ENCODE measurements at places on chromosomes 13 and 19.

DNA sequence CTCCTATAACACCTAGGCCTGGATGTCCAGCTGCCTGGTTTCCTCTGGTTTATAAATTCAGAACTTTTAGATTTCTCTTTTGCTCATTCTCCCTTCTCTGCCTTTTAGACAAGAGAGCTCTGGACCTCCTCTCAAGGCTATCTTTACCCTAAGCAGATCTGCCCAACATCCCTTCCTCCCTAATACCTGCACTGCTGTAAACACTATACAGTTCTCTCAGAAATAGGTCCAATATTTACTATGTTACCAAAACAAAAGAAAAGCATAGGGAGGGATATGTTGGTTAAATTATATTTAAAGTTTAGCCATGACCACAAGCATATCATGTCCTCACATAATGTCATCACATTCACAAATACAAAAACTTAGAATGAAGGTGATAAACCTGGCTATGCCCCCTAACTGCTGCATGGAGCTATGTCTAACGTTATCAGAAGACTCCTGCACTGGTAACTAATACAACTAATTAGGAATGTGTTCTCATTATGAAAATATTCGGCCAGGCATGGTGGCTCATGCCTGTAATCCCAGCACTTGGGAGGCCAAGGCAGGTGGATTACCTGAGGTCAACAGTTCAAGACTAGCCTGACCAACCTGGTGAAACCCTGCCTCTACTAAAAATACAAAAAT lies 18.0 kb downstream of the KPNA3 start:
- DNase-seq, result no peak

DNA sequence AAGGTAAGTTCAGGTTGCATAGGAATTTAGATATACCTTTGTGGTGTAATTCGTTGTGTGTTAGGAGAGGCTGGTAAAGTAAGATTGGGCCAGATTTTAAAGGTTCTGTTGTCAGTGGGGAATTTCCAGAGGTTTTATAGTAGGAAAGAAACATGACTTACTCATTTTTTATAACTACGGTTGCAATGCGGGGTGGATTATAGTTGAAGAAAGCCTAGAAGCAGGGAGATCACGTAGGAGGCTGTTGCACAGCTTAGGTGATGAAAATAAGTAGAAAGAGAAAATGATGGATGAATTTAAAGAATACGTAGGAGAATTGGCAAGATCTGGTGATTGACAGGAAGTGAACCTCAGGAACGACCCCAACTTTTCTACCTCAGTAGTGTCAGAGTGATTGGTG lies 61.1 kb downstream of the PIBF1 start:
- DNase-seq, result no peak

- no peak for DNase-seq
Observed at GRCh38 chr19:28614634-28615545, 598.1 kb downstream of the UQCRFS1 start.

DNA sequence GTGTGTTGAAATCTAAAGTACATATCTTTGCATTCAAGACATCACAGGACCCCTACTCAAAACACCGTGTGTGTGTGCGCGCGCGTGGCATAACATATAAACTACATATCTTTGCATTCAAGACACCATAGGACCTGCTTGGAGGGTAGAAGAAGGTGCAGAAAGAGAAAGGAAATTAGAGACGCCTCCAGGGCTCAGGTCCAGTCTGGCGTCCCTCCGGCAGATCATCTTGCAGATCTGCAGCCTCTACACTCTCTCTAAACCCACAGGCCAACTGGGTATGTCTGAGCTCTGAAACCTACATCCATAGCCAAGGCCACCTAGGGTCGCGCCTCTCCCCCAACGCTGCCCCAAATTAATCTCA lies 659 bp upstream of the PAFAH1B3 start:
- DNase-seq, result no peak

DNA sequence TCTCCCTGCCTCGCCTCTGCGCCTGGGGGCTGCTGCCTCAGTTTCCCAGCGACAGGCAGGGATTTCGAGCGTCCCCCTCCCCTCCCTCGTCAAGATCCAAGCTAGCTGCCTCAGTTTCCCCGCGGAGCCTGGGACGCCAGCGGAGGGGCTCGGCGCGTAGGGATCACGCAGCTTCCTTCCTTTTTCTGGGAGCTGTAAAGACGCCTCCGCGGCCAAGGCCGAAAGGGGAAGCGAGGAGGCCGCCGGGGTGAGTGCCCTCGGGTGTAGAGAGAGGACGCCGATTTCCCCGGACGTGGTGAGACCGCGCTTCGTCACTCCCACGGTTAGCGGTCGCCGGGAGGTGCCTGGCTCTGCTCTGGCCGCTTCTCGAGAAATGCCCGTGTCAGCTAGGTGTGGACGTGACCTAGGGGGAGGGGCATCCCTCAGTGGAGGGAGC lies 722 bp upstream of the ICAM1 start:
- DNase-seq, result no peak

- peak; percentile 51 for DNase-seq
Observed at GRCh38 chr13:111658145-111659100, 338.0 kb downstream of the TEX29 start.

GRCh38 chr13:28792992-28793391 lies 27.1 kb upstream of the MTUS2 start:
- DNase-seq, result peak; percentile 4

- peak; percentile 2 for DNase-seq
Observed at GRCh38 chr19:16542910-16543472, 754 bp upstream of the CHERP start.

DNA sequence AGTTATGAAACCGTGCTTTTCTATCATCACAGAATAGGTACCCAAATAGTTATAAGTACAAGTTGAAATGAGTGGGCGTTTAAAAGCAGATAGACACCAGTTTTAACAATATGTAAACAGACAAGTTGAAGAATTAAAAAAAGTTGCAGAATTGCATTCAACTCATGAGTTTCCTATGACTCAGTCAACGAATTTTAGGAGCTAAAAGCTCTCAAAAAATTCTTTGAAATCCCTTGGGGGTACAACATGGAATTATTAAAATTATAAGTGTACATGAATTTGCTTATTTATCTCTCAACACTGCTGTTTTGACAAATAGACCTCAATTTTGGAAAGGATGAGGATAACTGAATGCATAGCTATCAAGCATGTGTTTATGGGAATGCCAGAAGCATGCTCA lies 693.4 kb downstream of the PCDH9 start:
- no peak for DNase-seq

- no peak for DNase-seq
Observed at GRCh38 chr13:110297766-110298504, 9.0 kb downstream of the COL4A1 start.

DNA sequence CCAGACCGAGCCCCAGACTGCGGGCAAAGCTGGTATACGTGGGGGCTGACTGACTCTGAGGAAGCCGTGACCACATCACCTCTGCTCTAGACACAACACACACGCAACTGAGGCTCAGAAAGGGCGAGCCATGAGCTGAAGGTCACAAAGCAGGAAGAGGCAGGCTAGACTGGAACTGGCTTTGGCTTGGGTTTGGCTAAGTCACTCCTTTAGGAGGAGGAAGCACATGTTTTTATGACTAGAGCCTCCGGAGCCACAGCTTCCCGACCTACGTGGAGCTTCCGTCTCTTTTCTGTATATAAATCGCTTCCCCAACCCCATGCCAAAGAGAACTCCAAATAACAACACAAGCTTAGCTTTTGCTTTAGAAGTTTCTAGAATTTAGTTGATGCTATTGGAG lies 48.0 kb downstream of the RFX2 start:
- DNase-seq, result no peak

GRCh38 chr19:11425719-11426457 lies 6.8 kb upstream of the RGL3 start:
- DNase-seq, result no peak

- DNase-seq, result no peak
Observed at GRCh38 chr13:44921246-44921877, 67.9 kb downstream of the NUFIP1 start.

DNA sequence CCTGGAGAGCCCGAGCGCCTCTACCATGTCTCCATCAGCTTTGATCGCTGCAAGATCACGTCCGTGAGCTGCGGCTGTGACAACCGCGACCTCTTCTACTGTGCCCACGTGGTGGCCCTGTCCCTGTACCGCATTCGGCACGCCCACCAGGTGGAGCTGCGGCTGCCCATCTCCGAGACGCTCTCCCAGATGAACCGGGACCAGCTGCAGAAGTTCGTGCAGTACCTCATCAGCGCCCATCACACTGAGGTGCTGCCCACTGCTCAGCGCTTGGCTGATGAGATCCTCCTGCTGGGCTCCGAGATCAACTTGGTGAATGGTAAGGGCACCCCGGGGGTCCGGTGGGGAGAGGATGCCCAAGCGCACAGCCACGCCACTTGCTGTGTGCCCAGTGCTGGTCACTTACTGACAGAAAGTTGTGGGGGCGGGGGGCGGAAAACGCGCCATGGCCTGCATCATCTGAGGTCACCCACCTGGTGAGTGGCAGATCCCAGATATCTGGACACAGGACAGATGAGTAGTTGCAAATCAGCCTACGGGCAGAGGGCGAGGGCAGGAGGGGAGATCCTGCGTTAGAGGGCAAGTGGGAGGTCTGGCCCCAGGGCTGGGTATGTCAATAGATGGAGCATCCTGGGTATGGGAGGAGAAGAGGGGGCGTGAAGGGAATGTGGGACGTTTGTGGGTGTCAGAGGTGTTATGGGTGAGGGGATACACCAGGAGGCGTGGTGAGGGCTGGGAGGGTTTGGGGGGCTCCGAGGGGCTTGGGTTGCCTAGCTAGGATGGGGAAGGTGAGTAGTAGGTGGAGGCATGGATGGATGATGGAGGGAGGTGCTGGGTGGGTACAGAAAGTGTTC lies 9.8 kb downstream of the ZSWIM4 start:
- DNase-seq, result no peak

DNA sequence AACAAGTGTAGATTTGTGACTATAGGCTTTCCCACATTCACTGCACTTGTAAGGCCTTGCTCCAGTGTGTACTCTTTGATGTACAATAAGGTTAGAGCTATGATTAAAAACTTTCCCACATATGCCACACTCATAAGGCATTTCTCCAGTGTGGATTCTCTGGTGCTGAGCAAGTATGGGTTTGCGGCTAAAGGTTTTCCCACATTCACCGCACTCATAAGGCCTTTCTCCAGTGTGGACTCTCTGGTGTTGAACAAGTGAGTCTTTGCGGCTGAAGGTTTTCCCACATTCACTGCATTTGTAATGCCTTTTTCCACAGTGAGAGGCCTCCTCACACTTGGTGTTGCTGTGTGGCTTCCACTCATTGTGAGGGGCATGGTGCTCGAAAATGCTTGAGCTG lies 3.7 kb downstream of the ZNF772 start:
- DNase-seq, result no peak

- no peak for DNase-seq
Observed at GRCh38 chr19:35094656-35095055, 21.0 kb upstream of the FXYD3 start.

DNA sequence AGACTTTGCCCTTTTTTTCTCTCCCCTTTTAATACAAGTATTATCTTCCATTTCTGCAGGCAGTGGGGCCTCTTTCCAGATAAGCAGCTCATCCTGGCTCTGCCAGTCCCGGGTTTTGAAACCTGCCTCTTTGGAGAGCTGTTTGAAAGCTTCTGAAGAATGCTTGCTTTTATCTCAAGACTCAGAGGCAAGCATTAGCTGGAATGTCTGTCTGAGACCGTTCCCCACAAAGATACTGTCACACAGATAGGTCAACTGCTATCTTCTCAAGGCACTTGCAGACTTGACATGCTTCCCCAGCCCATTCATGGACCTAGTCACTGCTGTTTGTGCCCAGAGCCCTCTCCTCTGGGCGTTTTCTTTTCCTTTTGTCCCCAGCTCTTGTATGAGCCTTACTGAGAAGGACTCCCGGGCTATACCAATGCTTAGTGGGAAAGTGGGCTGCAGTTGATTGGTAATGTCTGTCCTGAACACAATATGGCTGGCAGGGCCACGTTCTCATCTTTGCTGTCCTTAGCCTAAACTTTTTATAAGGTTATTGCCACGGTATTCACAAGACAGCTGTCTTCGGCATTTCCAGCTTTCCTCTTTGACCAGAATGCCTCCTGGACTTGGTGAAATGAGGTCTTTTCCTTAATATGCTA lies 13.4 kb downstream of the SERP2 start:
- no peak for DNase-seq

DNA sequence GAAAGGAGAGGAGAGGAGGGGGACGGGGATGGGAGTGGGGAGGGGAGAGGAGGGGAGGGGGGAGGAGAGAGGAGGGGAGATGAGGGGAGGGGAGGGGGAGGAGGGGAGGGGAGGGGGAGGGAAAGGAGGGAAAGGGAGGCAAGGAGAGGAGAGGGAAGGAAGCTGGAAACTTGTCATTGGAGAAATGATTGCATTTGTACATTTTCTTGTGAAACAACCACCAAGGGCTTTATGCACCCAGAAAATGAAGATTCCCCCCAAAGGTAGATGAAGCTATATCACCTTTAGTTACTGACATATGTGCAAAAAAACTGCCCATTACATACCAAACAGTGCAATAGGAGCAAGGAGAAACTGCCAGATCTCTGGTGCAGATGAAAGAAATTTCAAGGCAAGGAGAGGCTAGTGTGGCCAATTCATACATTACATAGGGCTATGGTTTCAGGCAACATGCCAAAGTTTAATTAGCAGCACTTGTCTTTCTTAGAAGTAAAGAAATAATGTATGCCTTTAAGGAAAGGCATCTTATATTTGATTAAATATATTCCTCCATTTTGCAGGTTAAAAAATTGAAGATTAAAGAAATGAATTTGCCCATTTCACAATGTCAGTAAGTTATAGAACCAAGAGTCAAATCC lies 49.5 kb upstream of the STK24 start:
- DNase-seq, result no peak

GRCh38 chr13:46685006-46685730 lies 111.8 kb downstream of the ESD start:
- no peak for DNase-seq

DNA sequence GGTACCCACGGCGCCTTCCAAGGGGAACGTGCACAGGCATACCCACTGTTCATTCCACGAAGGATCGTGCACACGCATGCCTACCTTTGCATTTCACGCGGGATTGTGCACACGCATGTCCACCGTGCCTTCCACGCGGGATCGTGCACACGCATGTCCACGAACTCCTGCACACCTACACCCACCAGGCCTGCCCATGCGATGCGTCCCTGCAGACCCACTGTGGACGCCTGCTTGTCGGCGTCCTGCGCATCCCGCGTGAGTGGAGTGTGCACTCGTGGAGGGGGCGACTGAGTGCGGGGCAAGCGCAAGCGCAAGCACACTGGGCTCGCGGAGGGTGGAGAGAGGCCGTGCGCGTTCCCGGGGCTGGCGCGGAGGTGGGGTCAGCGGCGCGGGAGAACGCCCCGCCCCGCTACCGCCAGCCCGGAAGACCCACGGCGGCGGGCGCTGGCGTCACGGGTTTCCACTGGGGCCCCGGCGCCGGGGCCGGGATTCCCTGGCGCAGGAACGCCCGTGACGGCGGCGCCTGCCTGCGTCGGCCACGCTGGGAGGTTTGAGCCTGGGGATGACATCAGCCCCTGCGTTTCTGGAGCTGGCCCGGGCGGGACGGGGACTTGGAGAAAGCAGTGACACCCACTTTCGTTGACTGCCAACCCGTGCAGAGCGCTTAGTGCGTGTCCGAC lies 18.7 kb downstream of the GADD45B start:
- DNase-seq, result peak; percentile 60

DNA sequence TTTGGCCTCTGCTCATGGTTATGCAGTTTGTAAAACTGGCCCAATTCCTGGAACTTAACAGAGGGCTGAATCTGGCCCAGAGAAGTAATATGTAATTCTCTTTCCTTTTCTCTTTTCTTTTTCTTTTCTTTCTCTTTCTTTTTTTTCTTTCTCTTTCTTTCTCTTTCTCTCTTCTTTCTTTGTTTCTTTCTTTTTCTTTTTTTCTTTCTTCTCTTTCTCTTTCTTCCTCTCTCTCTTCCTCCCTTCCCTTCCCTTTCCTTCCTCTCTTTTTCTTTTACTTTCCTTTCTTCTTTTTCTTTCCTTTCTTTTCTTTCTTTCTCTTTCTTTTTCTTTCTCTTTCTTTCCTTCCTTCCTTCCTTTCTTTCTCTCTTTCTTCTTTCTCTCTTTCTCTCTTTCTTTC lies 88.8 kb upstream of the SLITRK5 start:
- DNase-seq, result no peak

All from SK-MEL-5 (cell line).